ENCODE measurements at places on chromosomes 4 and X. TPM values are rescaled to one million over a fixed set of nuclear protein-coding genes. Genes with fewer than 3 reads are reported as not detected.

The KIT gene
- total RNA-seq, result 5.3 TPM

DNA sequence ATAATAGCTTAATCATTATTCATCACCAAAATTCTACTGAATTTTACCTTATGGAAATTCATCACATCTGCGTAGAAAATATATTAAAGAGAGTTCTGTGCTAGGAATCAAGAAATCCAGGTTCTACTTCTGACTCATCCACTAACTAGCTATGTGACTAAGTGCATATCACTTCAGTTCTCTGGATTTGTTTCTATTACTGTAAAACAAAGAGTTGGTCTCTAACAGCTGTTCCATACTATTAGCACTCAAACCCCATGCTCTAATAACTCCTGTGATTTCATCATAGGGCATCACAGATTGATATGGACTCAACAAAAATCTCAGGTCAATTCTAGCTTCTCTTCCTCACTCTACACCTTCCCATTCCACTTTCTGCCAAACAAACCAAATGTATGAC is 572.0 kb downstream of the INPP4B start:
- H3K27ac ChIP-seq, result peak overlapping the region; percentile 49
- no peaks in the 10 kb centered on the region for H3K27me3 ChIP-seq
- H3K4me3 ChIP-seq, result no peak overlapping the region
- no peaks in the 10 kb centered on the region for H3K4me1 ChIP-seq

DNA sequence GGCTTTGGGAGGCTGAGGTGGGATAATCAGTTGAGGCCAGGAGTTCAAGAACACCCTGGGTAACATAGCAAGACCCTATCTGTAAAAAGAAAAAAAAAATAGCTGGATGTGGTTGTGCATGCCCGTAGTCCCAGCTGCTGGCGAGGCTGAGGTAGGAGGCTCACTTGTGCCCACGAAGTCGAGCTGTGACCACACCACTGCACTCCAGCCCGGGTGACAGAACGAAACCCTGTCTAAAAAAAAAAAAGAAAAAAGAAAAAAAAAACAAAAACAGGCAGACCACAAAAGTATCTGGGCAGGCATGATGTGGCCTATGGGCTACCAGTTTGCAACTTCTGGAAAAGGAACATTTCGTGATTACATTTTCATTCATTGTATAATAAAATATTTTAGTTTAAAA is 38.1 kb upstream of the RASGEF1B start:
- H3K27me3 ChIP-seq, result no peaks in the 10 kb centered on the region
- no peak overlapping the region for H3K4me3 ChIP-seq
- H3K4me1 ChIP-seq, result no peaks in the 10 kb centered on the region
- no peak for DNase-seq

DNA sequence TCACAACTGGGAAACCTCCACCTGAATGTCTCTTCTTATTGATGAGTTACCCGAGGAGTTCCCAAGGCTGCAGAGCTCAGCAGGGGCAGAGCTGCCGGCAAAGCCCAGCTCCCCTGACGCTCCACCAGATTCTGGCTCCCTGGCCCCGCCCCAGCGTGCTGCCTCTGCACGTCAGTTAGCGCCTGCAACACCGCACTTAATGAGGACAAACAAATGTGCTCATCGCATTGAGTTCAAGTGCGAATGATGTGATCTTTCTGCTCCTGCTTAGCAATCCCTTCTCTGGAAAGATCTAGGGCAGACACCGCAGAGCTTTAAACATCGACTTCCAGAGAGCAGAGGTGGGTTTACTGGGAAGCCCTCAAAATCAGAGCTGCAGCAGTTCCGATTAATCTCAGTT is 55.5 kb upstream of the FBXW7 start:
- H3K27me3 ChIP-seq, result no peaks in the 10 kb centered on the region
- H3K4me1 ChIP-seq, result peaks cover 13% of the 10 kb centered on the region
- H3K4me3 ChIP-seq, result no peak overlapping the region
- no peak overlapping the region for H3K27ac ChIP-seq
- H3K36me3 ChIP-seq, result no peaks in the 10 kb centered on the region
